ENCODE measurements at places on chromosomes 4 and X. TPM values are rescaled to one million over a fixed set of nuclear protein-coding genes. Genes with fewer than 3 reads are reported as not detected.

Gene LAMP2
- polyA plus RNA-seq: 42.3 TPM

Gene SLC25A4
- polyA plus RNA-seq: 13.4 TPM

Gene ARHGAP6
- polyA plus RNA-seq: 0.02 TPM

Gene LEF1
- 5.7 TPM for polyA plus RNA-seq

Gene ANOS1
- 1.5 TPM for polyA plus RNA-seq

Gene DCAF4L1
- 0.03 TPM for polyA plus RNA-seq

Gene NCBP2L
- polyA plus RNA-seq: not detected

Gene CSAG2
- polyA plus RNA-seq: not detected

Gene CDS1
- polyA plus RNA-seq: 9.2 TPM

Gene RTL5
- polyA plus RNA-seq: 0.15 TPM

Gene MID1
- 2.1 TPM for polyA plus RNA-seq

Gene FRAS1
- polyA plus RNA-seq: 1.3 TPM

Gene TLR10
- polyA plus RNA-seq: not detected

Gene C1GALT1C1
- polyA plus RNA-seq: 12.2 TPM

Gene TXK
- polyA plus RNA-seq: not detected

Gene UGT2B15
- not detected for polyA plus RNA-seq

Gene VCX
- not detected for polyA plus RNA-seq

Gene RPA4
- polyA plus RNA-seq: not detected

Gene ASB12
- polyA plus RNA-seq: not detected

Gene STEEP1
- polyA plus RNA-seq: 12.6 TPM

Gene PNMA3
- 0.01 TPM for polyA plus RNA-seq

Gene ZFP92
- 0.93 TPM for polyA plus RNA-seq

Gene FAM47E
- not detected for polyA plus RNA-seq

Gene FAM47A
- not detected for polyA plus RNA-seq

Gene HS3ST1
- polyA plus RNA-seq: 5.1 TPM

Gene TRO
- 2.4 TPM for polyA plus RNA-seq

Gene ANK2
- polyA plus RNA-seq: 0.13 TPM

Gene SAGE1
- polyA plus RNA-seq: not detected

Gene MAGEB5
- not detected for polyA plus RNA-seq

Gene GABRG1
- not detected for polyA plus RNA-seq

Gene PNMA6F
- not detected for polyA plus RNA-seq

Gene KCNE5
- 0.47 TPM for polyA plus RNA-seq

Gene SSX4
- not detected for polyA plus RNA-seq

Gene ARR3
- not detected for polyA plus RNA-seq

Gene CLTRN
- polyA plus RNA-seq: 0.32 TPM

Gene IBSP
- not detected for polyA plus RNA-seq

Gene TSPAN5
- polyA plus RNA-seq: 31.7 TPM

Gene ARHGAP36
- not detected for polyA plus RNA-seq

Gene NAP1L2
- 0.87 TPM for polyA plus RNA-seq

Gene SPANXN4
- not detected for polyA plus RNA-seq

Gene GYPB
- not detected for polyA plus RNA-seq

Gene GNRHR
- polyA plus RNA-seq: not detected

Data from foreskin keratinocyte (primary cell).